Occipital lobe (tissue), 3 donors: ENCODE measurements at places on chromosomes 5 and 9. TPM values are rescaled to one million over a fixed set of nuclear protein-coding genes. Genes with fewer than 3 reads are reported as not detected.

Gene AIF1L
- total RNA-seq, result 17.8 TPM

Gene NAIP
- 15.9 TPM for total RNA-seq

Gene TICAM2
- 0.94 TPM for total RNA-seq

Gene LRRC14B
- not detected for total RNA-seq

Gene C5orf63
- total RNA-seq, result 7.0 TPM

Gene GABRA6
- total RNA-seq, result 0.31 TPM

Gene PRDM9
- not detected for total RNA-seq

Gene DND1
- total RNA-seq, result 0.31 TPM

Gene PLCXD3
- 6.4 TPM for total RNA-seq

Gene BRD3
- 27.6 TPM for total RNA-seq

Gene SVEP1
- total RNA-seq, result 5.3 TPM

Gene SPATA31A6
- total RNA-seq, result not detected

Gene GPR150
- total RNA-seq, result not detected

Gene CCDC192
- not detected for total RNA-seq

Gene BTNL8
- not detected for total RNA-seq

Gene CDH6
- 21.5 TPM for total RNA-seq

Gene PCAT7
- not detected for total RNA-seq

DNA sequence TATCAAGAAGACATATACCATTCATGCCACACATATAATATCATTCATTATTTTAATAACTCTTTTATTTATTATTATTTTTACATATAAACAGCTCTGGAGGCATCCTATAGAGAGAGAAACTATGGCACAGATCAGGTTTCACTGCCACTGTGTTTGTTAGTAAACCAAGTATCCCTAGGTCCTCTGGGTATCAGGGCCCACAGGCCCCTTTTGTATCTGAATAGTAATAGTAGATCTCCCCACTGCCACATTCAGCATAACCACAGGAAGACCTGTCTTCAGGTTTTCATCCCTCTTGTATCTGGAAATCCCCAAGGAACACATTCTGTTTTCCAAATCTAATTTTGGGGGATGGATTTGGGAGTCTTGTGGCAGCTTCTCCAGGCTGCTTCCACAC, 94.0 kb downstream of the SPATA31D1 start:
- DNase-seq, result no peak

- no peak for DNase-seq
Observed at GRCh38 chr5:28734396-28734795, 1696.0 kb upstream of the CDH9 start.

GRCh38 chr9:98873951-98874371, 66.5 kb downstream of the GALNT12 start:
- no peak for DNase-seq

- DNase-seq, result no peak
Observed at GRCh38 chr5:40594811-40595210, 84.9 kb upstream of the PTGER4 start.

DNA sequence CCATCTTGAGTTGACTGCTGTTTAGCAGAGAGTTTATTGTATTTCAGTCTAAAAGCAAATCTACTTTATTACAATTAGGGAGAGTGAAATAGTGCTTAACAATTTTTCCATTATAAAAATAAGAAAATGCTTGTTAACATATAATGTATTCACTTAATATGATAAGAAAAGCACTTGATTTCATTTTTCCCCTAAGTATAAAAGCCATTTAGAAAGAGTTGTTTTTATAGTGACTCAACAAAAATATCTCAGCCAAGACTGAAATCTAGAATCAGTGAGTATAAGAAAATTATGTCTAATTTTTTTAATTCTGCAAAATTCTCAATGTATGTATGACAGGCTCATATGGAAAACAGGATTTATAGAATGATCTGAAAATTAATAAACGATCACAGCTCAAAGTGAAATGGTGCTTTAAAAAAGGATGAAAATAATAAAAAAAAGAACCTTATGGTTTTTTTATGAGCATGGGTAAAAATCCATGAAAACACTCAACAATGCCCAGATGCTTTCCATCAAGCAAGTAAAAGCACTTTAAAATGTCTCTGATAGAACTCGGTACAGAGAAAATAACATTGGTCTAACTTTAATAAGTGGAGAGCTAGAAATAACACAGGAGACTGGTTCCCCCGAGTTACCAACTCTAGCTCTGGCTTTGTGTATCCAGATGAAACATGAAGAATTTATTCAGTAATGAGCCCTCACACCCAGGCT, 1057.8 kb upstream of the WWC1 start:
- DNase-seq, result no peak

GRCh38 chr5:112929336-112930081, 7.5 kb upstream of the REEP5 start:
- no peak for DNase-seq

DNA sequence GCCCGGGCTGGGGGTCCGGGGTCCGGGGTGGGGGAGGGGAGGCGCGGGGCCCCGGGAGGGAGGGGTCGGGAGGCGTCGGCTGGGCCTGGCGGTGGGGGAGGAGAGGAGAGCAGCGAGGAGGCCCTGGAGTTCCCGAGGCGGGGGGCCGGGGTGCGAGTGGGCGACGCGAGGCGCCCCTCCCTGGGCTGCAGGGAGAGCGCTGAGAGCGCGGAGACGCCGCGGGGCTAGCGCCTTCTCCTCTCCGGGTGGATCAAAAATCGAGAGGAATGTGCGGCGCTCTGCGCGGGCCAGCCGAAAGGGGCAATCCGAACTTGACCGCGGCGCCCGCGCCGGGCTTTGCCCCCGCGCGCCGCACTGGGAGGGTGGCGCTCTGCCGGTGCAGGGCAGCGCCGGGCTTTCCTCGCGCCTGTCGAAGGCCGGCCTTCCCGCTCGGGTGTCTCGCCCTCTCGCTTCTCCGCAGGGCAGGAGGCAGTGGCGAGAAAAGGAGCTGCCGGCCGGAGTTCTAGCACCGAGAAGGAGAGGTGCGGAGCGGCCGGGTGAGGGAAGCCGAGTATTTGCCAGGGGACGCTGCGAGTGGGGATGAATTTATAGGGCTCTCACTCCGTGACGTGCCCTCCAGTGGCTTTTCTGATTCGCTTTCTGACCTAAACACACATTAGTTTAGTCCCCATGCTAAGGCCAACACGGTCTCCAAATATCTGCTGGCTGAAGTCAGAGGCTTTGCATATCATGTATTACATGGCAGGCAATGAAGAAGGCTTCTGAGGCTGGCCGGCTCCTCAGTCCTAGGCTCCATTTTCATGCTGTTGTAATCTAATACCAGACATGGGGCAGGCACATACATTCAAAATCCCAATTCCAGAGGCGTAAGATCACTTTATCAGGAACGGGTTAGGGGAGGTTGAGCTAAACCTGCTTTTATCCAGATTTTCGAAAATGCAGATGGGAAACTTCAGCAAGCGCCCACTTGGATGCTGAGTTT, 503 bp upstream of the GDNF start:
- no peak for DNase-seq

DNA sequence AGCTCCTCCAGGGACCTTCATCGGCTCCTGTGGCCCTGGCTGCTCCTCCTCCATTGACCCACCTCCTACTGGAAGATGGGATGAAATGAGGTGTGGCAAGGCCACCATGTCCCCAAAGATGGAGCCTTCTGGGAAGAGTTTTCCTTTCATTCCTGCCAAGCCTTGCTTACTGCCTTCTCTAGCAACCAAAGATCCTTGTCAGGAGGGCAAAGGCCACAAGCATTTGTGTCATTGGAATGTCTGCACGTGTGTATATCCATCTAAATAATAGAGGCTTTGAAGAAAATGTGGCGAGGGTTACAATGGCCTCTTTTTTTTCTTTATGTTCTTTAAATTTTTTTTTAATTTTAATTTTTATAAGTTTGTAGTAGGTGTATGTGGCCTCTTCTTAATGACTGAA, 313.6 kb downstream of the ARHGEF28 start:
- no peak for DNase-seq

DNA sequence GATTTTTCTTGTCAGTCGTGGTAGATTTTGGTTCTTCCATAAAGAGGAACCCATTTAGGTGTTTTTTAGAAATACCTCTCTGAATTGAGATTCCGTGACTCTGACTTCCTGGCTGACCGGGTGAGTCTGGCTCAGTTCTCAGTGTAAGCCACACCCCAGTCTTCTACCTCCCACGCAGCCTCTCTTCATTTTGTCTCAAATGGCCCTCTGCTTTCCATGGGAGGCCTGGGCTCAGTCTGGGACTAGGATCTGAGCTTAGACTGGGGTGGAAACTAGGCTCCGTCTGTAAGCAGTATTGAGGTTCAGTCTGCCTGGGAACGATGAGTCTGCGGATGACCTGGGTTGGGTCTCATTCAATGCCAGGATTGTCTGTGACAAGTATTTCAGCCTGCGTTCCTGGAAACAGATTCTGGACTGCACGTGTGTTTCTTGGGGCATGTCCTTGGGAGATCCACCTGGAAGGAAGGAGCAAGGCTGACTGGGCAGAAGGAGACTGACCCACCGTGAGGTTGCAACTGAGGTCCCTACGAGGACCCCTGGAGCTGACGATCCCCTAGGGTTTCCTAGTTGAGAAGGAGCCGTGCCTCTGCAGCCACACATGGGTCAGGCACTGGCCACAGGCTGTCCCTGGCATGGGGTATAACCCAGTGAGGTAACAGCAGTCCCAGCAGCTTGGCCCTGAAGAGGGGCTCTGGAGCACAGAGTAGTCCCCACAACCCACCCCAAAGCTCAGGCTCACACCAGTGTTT, 12.4 kb upstream of the CRB2 start:
- no peak for DNase-seq

- DNase-seq, result no peak
Observed at GRCh38 chr5:118888556-118888955, 99.8 kb downstream of the DTWD2 start.

- DNase-seq, result no peak
Observed at GRCh38 chr9:123320814-123321213, 35.2 kb upstream of the CRB2 start.

DNA sequence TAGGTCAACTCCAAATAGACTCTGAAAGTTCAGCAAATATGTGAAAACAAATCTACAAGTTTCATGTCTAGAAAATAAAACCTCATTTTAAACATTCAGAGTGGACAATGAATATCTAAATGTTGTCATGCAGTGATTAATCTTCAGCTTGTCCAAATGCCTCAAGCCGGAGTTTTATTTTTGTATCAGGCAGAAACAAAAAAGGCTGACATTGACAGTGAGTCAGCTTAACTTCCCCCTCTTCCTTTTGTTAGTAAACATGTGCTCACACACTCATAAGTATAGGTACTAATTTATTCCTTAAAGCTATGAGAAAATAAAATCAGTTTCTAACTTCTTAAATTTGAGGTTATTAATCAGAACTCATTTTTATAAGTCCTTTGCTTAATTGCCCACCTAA, 467.9 kb upstream of the DAB2 start:
- DNase-seq, result no peak

GRCh38 chr5:78771260-78772205, 123.0 kb upstream of the LHFPL2 start:
- DNase-seq, result no peak

GRCh38 chr9:93159601-93160471, 24.1 kb upstream of the WNK2 start:
- DNase-seq, result peak; percentile 35

DNA sequence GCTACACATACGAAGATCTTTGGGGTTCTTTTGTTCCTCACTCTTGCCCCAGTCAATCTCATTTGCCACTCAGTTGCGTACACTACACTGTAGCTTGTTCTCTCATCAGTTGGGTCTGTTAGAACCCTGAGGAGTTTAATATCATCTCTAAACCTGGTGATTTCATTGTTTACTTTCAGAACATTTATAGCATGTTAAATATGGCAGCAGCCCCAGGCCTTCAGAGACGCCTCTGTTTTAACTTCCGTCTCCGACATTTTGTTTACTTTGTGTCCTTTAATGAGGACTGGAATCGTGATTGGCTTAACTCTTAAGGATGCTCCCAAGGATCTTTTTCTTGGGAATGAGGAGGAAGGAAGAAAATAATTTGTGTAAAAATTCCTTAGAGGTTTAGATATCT, 510.1 kb downstream of the NR2F1-AS1 start:
- DNase-seq, result no peak

DNA sequence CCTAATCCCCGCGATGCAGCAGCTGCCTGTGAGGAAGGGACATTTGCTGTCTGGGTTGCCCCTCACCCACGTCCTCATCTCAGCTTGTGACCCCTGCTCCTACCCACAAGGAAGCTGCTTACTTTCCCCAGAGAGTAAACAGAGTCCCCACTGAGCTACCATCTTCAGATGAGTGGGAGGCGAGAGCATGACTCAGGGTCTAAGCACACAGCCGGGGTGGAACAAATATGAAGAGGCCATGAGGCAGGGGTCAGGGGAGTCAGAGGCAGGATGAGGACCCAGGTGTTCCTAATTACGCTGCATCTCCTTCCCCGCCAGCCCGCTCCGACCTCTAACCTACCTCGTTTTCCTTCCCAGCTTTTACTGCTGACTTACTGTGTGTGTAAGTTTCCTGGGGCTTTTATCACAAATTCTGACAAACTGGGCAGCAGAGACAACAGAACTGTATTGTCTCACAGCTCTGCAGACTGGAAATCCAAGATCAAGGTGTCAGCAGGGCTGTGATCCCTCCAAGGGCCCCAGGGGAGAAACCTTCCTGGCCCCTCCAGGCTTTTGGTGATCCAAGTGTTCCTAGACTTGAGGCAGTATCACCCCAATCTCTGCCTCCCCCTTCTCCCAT, 94.0 kb upstream of the DNAH5 start:
- no peak for DNase-seq

DNA sequence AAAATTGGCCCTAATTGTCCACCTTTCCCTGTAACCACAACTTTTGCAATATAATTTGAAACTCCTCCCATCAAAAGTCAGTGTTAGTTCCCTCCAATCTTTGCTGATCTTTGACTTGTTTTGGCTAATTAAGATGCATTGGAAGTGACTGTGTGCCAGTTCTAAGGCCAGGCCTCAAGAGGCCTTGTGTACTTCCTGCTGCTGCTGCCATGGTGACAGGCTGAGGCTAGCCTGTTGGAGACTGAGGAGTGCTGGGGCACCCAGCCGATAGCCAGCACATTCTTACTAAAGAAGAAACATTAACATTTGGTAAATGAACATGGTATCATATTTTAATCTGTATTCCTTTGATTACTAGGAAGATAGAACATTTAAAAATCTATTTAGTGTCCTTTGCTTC, 86.5 kb downstream of the SREK1 start:
- DNase-seq, result no peak

- no peak for DNase-seq
Observed at GRCh38 chr5:74579215-74579614, 61.3 kb downstream of the ENC1 start.

DNA sequence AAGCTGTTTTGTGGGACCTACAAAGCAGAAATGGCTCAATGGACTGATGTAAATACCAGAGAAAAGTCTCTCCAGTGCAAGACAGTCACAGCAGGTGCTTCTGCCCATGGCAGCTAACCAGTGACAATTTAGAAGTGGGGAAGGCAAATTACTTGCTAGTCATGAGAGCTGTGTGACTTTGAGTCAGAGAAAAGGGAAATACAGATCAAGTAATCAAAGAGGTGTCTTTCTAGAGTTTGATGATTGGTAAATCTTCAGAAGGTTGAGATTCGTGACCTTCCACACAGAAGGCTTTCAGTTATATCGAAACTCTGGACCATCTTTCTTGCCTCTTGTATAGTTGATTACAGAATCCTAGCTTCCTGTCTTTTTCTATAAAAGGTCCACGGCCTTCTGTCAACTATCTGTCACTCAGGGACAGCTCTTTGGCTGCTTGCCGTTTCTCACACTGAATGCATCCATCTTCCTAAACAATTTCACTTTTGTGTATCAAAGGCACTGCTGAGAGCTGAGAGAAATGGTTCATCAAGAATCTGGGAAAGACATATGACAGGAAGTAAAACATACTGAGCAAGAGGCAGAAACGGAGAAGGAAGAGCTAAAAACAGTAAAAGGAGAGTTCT, 993.9 kb upstream of the ACO1 start:
- no peak for DNase-seq
